Right renal pelvis (tissue), 4 donors: ENCODE measurements at places on chromosomes 3 and 15.

DNA sequence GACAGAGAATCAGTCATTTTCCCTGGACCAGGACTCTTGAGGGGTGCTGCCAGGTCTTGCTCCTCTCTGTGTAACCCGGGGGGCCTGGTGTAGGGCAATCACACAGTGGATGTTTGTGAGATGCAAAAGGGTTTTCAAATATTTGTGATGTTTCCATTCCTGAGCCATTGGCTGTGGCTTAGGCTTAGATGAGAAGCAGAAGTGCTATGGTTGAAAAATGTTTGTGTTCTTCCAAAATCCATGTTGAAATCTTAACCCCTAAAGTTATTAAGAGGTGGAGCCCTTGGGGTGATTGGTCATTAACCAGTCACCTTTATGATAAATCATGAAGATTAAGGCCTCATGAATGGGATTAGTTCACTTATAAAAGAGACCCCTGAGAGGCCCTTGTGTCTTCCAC lies 36.5 kb downstream of the CORO2B start:
- DNase-seq, result no peak

DNA sequence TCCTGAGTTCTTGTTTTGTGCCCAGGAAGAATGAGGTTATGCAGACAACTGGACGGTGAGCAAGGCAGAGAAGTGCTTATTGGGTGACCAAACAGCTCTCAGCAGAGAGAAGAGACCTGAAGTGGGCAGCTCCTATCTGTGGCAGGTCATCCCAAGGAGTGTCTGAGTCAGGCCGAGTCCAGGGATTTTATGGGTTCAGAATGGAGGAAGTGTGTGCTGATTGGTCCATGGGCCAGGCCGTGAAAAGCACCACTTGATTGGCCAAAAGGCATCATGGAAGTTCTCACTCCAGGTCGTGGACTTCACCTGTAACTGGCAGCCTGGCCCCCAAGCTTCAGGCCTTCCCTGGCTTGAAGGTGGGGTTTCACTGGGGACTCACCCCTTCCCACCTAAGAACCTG lies 74.5 kb downstream of the NR1D2 start:
- DNase-seq, result no peak

GRCh38 chr15:59384507-59384906 lies 11.8 kb upstream of the MYO1E start:
- DNase-seq, result no peak

GRCh38 chr3:88167704-88168103 lies 17.9 kb downstream of the C3orf38 start:
- DNase-seq, result no peak

DNA sequence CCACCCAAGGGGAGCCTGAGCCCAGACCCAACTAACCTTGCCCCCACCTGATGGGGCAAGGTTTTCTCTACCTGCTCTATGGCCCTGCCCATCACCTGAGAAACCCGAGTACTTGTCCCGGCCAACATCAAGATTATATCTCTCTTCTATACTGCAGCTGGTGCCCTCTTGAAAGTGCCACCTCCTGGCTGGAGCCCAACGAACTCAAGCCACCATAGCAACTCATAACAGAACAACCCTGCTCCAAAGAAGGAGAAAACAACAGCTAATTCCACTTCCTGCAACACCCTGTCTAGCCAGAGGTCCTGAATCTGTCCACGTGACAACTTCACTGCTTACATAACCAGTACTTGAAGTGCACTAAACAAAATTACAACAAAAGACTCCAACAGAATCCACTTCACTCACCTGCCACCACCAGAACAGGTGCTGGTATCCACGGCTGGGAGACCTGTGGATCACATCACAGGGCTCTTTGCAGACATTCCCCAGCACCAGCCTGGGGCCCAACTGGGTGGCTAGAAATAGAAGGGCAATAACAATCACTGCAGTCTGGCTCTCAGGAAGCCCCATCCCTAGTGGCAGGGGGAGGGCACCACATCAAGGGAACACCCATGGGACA lies 49.2 kb downstream of the PIERCE2 start:
- DNase-seq, result no peak

GRCh38 chr3:189049458-189050236 lies 122.1 kb upstream of the TPRG1 start:
- DNase-seq, result no peak

GRCh38 chr3:113794526-113794925 lies 44.1 kb upstream of the GRAMD1C start:
- DNase-seq, result no peak

DNA sequence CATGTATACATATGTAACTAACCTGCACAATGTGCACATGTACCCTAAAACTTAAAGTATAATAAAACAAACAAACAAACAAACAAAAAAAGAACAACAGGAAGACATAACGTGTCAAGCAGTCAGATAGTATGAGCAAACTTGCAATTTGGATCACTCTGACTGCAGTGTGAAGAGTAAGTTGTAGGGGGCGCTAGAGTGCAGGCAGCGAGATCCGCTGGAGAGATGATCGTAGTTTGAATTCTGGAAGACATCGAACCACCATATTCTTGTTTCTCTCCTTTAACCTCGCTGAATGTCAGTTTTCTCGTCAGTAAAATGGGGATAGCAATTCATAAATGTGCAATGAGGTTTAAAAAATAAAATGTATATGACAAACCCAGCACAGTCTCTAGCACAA lies 165.2 kb upstream of the LMCD1 start:
- DNase-seq, result no peak

DNA sequence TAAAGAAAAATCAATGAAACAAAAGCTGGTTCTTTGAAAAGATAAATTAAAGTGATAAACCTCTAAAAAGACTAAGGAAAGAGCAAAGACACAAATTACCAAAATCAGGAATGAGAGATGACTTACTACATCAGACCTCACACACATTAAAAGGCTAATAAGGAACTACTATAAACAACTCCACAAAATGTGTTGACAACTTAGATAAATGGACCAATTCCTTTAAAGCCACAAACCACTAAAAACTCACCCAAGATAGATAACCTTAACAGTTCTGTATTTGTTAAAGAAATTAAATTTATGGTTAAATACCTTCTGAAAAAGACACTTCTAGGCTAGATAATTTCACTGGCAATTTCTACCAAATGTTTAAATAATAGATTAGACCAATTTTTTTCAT lies 170.4 kb downstream of the SMAD6 start:
- DNase-seq, result no peak

- DNase-seq, result no peak
Observed at GRCh38 chr15:63593705-63594671, 3.2 kb upstream of the FBXL22 start.

DNA sequence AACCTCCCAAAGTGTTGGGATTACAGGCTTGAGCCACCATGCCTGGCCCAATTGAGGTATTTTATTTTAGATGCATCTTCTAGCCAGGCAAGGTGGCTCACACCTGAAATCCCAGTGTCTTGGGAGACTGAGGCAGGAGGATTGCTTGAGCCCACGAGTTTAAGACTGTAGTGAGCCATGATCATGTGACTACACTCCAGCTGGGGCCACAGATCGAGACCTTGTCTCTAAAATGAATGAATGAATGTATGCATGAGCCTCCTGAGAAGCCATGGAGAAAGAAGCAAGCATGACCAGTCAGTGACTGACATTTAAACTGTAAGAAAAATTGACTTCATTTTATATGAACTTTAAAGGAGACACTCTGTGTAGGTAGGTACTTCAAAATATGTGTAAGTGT lies 105.7 kb downstream of the ZNF609 start:
- DNase-seq, result no peak

DNA sequence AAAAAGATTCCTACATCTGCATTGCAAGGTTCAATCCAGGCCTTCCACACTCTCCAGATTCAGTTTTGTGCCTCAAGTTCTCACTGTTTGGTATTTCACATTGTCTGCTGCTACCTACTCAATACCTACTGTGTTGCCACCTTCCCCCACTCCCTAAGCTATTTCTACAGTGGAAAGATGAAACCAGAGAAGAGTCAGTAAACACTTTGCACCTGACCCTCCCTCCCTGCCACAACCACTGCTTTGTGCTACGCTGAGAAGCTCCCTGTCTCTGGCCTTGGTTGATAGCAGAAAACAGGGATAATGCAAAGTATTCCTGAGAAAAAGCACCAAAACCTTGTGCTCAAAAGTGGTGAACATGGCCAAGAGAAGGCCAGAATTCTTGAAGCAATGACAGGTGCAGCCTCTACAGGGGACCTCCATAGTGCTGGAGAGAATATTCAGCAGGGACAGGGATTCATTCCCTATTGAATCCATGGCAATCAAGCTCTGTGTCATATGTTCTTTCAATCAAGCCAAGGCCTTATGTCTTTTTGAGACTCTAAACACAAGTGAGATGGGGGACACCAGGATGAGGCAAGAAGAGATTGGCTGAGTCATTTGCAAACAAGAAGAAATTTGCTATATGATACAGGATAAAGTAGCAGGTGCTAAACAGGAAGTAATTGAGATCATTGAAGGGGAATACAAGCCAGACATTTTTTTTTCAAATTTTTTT lies 83.5 kb upstream of the LIPC start:
- no peak for DNase-seq

GRCh38 chr3:119329551-119329950 lies 35.4 kb downstream of the ARHGAP31 start:
- no peak for DNase-seq

GRCh38 chr15:62124176-62124972 lies 40.7 kb downstream of the C2CD4B start:
- DNase-seq, result no peak

DNA sequence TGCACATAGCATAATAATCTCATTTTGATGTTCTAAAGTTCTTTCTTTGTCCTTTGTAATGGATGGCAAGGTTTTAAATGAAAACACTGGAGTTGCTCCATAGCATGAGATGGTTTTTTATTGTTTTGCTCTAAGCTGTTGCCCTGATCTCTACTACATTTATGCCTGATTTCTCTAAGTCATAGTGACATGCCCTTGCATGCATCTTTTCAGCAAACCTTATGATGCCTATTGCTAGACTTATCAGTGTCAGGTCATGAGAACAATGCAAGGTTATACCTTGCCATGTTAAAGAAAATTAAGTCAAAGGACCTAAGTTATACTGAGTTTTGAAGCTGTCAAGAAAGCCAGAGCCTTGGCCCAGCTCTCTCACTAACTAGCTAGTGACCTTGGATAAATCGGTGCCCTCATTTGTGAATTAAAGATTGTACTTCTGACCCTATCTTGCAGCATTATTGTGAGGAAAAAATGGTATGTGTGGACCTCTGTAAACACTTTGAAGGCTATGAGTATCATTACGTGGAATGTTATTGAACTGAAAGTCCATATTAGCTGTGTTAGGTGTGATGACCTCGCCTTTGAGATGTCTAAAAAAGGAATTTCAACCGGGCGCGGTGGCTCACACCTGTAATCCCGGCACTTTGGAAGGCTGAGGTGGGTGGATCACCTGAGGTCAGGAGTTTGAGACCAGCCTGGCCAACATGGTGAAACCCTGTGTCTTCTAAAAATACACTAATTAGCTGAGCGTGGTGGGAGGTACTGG lies 256.4 kb upstream of the UBE2E1 start:
- no peak for DNase-seq

DNA sequence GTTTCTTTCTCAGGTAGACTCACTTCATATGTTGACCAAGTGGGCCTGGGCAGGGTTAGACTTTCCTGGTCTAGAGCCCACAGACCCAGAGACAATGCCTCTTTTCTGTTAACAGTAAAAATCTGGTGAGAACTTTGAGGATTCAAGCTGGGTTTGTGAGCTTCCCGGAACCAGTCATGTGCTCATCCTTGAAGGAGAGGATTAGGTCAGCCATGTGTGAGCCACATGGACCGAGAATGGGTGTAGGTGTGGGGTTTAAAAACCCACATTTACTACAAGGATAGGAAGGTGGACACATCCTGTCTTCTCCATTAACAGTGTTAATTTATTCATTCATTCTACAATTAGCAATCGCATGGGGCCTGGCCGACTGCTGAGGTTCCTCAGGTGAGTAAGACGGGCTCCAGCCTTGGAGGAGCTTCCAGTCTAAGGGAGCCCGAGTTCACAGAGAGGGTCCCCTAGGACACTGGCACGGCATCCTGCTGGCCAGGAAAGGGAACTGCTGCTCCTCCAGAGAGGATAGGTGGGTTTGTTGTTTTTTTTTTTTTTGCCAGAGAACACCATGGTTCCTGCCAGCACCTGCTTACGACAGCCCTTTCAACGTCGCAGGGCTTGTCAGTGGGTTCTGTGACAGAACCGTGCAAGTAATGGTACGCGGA lies 69.0 kb downstream of the SQOR start:
- DNase-seq, result no peak

GRCh38 chr15:71811752-71812735 lies 1.7 kb downstream of the NR2E3 start:
- no peak for DNase-seq

DNA sequence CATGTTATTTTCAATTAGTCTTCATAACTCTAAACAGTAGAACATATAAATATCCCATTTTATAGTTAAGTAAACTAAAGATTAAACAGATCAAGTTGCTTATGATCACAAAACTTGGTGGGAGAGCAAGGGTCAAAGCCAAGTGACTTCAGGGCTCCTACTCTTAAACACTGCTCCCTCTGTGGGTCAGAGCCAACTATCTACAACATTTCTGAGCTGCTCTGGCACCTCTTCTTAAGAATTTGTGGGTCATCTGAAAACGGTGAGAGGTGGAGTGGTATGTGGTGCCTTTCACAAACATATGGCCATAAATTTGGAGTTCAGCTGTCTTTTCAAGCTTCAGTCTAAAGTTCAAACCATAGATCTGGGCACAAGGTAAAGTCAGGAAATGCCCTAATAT lies 10.9 kb downstream of the ATG3 start:
- DNase-seq, result no peak

DNA sequence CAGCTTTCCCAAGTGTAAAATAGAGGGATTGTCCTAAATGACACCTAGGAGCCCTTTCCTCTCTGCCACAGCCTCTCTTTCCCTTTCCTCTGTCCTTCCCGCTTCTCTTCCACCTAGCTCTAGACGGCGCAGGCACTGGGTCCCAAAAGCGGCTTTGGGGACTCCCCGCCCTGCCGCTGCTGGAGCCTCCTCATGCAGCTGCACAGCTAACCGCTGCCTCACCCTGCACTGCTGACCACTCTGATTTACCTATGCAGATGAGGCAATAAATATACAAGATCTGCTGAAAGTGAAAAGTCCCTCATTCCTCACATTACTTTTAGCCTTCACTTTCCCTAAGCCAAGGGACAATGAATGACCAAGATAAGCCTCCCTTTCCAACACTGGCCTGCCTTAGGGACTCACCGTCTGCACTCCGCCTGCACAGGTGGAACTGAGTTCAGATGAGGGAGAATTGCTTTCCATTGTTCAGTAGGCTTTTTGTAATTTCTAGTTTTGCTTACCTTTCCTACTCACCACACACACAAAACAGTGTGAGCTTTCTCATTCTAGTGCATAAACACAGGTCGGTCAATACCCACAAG lies 197.5 kb upstream of the BCL6 start:
- DNase-seq, result no peak

GRCh38 chr15:51924156-51925068 lies 47.2 kb downstream of the LEO1 start:
- DNase-seq, result no peak
